ENCODE measurements at places on chromosomes 1 and 21. TPM values are rescaled to one million over a fixed set of nuclear protein-coding genes. Genes with fewer than 3 reads are reported as not detected.

- H3K36me3 ChIP-seq: no peaks in the 10 kb centered on the region
- no peak overlapping the region for H3K4me3 ChIP-seq
Measured at GRCh38 chr1:234921266-234922062, 207.2 kb downstream of the TOMM20 start.

MR1 gene
- 49.9 TPM for total RNA-seq

GRCh38 chr1:11626551-11626950, 27.7 kb downstream of the FBXO2 start:
- H3K27ac ChIP-seq: peak overlapping the region; percentile 63
- H3K4me3 ChIP-seq: no peak overlapping the region
- no peaks in the 10 kb centered on the region for H3K4me1 ChIP-seq
- no peak for DNase-seq
- H3K36me3 ChIP-seq: no peaks in the 10 kb centered on the region

AMY1C gene
- total RNA-seq: not detected

- H3K27ac ChIP-seq: peak overlapping the region; percentile 72
- H3K27me3 ChIP-seq: no peaks in the 10 kb centered on the region
- peak overlapping the region; percentile 87 for H3K4me3 ChIP-seq
- H3K36me3 ChIP-seq: peaks cover 33% of the 10 kb centered on the region
- peak; percentile 90 for DNase-seq
- peaks cover 72% of the 10 kb centered on the region for H3K4me1 ChIP-seq
Measured at GRCh38 chr1:9629445-9630201, 21.9 kb upstream of the PIK3CD start.

HMGCS2 gene
- not detected for total RNA-seq

- H3K4me3 ChIP-seq: no peak overlapping the region
- H3K4me1 ChIP-seq: no peaks in the 10 kb centered on the region
- no peaks in the 10 kb centered on the region for H3K36me3 ChIP-seq
- H3K27me3 ChIP-seq: no peaks in the 10 kb centered on the region
- no peak overlapping the region for H3K27ac ChIP-seq
Measured at GRCh38 chr21:26448751-26449150, 124.3 kb downstream of the CYYR1 start.

- peak; percentile 70 for DNase-seq
- peak overlapping the region; percentile 92 for H3K4me3 ChIP-seq
- peaks cover 73% of the 10 kb centered on the region for H3K4me1 ChIP-seq
- no peaks in the 10 kb centered on the region for H3K27me3 ChIP-seq
Measured at GRCh38 chr1:179883745-179884138, 1.7 kb downstream of the TOR1AIP1 start.
